ENCODE measurements at places on chromosomes 5 and 9.

DNA sequence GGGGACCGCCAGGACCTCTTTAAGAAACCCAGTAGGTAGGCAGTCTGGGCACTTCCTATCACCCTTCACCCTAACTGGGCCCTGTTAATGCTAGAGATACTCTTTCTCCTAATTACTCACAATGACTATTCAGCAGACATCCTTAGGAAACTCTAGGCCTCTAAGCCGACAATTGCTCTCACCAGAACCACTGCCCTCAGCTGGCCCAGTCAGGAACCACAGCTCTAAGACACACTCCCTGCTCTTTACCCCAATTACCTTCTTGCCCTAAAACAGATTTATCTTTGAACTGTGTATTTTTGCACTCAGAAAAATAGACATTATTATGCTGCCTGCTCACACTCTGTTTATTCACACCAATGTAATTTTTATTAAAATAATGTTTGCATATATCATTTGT lies 432.6 kb upstream of the SLC30A5 start:
- no peak for DNase-seq

GRCh38 chr5:159179529-159180305 lies 29.6 kb downstream of the RNF145 start:
- DNase-seq = no peak

GRCh38 chr5:125668884-125669283 lies 754.3 kb upstream of the GRAMD2B start:
- no peak for DNase-seq

DNA sequence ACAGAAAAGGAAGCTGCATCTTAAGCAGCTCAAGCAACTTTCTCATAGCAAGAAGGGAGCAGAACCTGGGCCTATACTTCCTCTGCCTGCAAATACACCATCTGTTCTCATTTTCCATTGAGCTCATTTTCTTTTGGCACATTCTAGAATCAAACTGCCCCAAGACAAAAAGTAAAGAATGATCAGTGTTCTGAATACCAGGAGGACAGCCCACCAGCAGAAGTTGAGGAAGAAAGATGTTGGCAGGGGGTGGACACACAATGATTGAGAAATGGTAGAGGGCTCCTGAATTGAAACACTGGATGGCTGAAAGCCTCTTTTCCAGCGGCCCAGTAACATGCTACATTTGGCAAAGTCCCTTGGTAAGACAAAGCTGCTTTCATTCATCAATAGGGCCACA lies 171.8 kb downstream of the MED10 start:
- no peak for DNase-seq

DNA sequence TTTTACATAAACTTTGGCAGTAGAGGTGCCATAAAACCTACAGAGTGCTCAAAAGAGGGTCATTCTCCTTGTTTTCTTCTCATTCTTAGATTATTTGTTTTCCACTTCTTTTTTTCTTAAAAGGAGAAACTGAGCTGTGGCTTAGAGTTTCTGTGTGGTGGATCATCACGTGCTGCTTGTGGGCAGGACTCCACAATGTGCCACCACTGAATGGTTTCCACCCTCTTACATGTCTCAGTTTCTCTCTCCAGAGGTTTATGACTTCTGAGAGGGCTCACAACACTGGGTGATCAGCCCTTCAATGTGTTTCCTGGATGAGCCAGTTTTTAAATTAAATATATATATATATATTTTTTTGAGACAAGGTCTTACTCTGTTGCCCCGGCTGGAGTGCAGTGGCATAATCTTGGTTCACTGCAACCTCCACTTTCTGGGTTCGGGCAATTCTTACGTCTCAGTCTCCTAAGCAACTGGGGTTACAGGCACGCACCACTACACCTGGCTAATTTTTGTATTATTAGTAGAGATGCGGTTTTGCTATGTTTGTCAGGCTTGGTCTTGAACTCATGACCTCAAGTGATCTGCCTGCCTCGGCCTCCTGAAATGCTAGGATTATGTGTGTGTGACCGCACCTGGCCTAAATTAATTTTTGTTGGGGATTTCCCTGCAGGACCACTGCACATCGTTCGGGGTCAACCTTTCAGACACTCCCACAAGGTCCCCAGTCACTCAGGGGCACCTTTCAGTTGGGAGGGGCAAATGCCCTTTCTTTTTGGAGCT lies 3.1 kb upstream of the UNC13B start:
- DNase-seq = no peak

- DNase-seq = no peak
These were observed 7.9 kb downstream of the C9orf50 start for GRCh38 chr9:129612815-129613519.

DNA sequence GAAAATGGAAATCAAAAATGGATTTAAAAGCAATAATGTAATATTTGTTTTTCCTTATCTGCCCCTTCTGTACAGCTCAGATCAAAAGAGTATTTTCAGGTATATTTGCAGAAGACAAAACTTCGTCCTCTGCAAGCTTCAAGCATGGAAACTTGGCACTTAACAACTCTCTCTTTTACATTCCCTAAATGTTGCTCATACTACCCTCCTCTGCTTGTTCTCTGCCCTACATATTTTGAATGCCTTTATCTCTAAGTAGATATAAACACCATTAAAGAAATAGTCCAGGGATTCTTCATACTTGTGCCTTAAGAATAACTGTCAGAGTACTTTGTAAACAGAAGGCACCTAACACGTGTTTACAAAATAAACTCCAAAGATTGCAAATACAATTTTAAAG lies 19.2 kb upstream of the SMC2 start:
- DNase-seq = no peak

DNA sequence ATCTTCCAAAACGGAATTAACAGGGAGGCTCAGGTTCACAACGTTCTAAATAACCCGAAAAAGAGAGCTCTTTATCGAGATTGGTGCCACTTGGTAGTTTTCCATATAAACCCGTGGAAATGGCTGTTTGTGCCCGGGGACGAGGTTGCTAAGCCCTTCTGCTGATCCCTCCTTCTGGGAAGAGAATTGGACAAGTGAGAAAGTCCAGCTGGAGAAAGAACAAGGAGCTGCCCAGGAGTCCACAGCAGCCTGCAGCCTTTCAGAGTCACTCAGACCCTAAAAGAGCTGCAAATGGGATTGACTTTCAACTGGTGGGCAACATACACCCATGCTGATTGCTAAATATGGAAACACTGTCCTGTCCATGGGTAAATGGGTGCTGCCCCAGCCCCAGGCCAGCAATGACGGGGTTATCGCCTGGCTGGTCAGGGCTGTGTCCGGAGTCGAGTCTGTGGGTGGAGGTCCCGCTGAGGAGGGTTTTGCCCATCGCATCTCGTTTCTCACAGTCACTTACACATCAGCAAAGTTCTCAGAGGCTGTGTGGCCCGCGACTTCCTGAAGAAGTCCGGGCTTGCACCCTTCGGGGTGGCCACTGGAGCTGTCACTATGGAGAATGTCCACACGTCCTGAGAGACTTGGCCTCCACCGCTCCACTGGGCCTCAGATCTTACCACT lies 40.7 kb upstream of the HSD17B3 start:
- no peak for DNase-seq

DNA sequence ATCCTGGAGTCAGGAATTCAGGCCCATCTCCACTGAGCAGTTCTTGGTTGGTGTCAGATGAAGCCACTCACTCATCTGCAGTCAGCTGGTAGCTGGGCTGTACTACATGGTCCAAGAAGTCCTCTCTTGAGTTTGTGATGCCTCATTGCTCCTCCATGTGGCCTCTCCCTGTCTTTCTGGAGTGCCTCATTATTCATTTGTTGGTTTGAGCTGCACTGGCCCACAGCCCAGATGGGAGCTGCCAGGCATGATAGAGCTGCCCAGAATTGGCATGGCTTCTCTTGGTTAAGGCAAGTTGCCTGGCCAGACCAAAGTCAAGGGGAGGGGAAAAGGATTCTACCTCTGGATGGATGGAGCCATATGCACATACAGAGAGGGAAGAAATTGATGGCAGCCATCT lies 8.0 kb downstream of the PTCD2 start:
- no peak for DNase-seq
